Stomach (tissue), 19 donors: ENCODE measurements at places on chromosomes 6 and 20. TPM values are rescaled to one million over a fixed set of nuclear protein-coding genes. Genes with fewer than 3 reads are reported as not detected.

The GPSM3 gene
- polyA plus RNA-seq, result 25.8 TPM

The GMPR gene
- 30.1 TPM for polyA plus RNA-seq

The PM20D2 gene
- polyA plus RNA-seq, result 4.7 TPM

The WFDC5 gene
- polyA plus RNA-seq, result 3.7 TPM
